ENCODE measurements at places on chromosomes 1 and 21.

GRCh38 chr1:54081306-54082270, 28.2 kb downstream of the TCEANC2 start:
- H3K36me3 ChIP-seq = no peaks in the 10 kb centered on the region
- DNase-seq = peak; percentile 75

- H3K27me3 ChIP-seq = no peaks in the 10 kb centered on the region
- peaks cover 39% of the 10 kb centered on the region for H3K4me1 ChIP-seq
- no peak overlapping the region for H3K27ac ChIP-seq
- no peak for DNase-seq
Observed at GRCh38 chr1:3352952-3353331, 101.5 kb upstream of the ARHGEF16 start.

GRCh38 chr1:205287076-205287475, 34.5 kb downstream of the NUAK2 start:
- no peak for DNase-seq
- H3K4me1 ChIP-seq = peaks cover 43% of the 10 kb centered on the region
- H3K27me3 ChIP-seq = no peaks in the 10 kb centered on the region

DNA sequence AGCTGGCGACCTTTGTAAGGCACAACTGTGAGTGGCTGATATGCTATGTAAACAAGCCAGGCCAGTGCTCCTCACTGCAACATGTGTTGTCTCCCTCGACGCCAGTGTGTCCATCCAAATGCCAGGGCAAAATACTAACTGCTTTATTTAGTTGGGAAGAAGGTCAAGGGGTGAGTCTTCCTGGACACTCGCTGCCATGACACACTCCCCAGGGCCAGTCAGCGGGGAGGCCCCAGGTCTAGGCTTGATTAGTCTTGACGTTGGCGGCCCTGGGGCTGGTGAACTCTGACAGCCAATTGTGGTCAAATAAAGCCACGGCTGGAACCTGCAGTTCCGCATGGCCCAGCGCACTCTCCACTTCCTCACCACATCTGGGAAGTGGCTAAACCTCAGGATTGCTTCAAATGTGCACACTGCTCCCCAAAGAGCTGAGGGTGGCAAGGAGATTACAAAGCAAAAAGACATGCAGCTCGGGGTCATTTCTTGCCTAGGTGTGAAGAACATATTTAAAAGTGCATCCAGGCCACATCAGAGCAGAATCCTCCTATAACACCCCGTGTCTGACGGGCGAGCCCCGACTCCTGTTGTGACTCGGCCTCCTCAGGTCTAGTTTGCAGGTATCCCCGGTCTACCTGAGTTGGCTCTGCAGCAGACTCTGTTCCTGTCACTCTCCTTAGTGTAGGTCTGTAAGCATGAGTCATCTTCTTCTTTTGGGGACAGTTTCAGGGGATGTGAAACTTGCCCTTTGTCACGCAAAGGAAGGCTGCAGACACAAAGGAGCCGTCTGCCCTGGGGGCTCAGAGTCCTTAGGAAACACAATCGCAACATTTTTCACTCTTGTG, 183.5 kb downstream of the RUNX1 start:
- H3K27me3 ChIP-seq = no peaks in the 10 kb centered on the region
- peak overlapping the region; percentile 15 for H3K27ac ChIP-seq
- peaks cover 9% of the 10 kb centered on the region for H3K4me1 ChIP-seq
- no peaks in the 10 kb centered on the region for H3K36me3 ChIP-seq
- no peak overlapping the region for H3K4me3 ChIP-seq
- DNase-seq = peak; percentile 48

- no peaks in the 10 kb centered on the region for H3K36me3 ChIP-seq
- H3K27ac ChIP-seq = no peak overlapping the region
- H3K27me3 ChIP-seq = no peaks in the 10 kb centered on the region
Observed at GRCh38 chr1:245475126-245475525, 320.3 kb downstream of the KIF26B start.

GRCh38 chr1:61922950-61923480, 180.7 kb downstream of the PATJ start:
- DNase-seq = no peak
- H3K27me3 ChIP-seq = no peaks in the 10 kb centered on the region
- no peak overlapping the region for H3K4me3 ChIP-seq
- H3K36me3 ChIP-seq = no peaks in the 10 kb centered on the region

DNA sequence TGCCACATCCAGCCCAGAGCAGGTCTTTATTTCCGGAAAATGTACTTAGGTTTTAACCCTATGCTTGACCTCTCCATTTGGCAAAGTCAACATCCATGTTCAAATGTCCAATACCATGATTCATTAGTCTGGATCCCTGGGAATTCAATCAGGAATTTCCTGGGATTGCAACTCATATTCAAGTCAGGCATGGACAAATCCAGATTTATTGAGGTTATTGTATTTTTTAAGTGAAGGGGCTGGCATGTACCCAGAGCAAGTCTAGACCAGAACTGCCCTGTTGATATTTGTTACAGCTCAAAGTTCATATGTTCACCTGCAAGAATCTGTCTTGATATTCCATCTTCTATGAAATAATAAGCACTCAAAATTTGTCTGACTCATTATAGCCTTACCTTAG, 521.1 kb downstream of the ADGRL2 start:
- H3K27me3 ChIP-seq = no peaks in the 10 kb centered on the region
- DNase-seq = no peak
- no peak overlapping the region for H3K27ac ChIP-seq
- no peak overlapping the region for H3K4me3 ChIP-seq
- H3K36me3 ChIP-seq = no peaks in the 10 kb centered on the region
- H3K4me1 ChIP-seq = no peaks in the 10 kb centered on the region

DNA sequence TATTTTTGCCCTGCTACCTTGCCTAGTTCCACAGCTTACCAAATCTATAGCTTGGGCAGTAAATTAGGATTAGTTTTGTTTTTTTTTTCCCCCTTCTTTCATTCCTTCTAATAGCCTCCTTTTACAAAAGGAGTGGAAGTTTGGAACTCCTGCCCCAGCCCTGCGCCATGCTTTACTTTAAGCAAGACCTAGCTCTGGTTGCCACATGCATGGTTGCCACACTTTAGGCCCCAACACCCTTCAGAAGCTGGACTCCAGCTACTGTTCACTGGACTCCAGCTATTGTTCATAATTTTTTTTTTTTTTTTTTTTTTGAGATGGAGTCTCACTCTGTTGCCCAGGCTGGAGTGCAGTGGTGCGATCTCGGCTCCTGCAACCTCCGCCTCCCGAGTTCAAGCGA, 115.8 kb downstream of the NR5A2 start:
- no peaks in the 10 kb centered on the region for H3K4me1 ChIP-seq
- H3K27ac ChIP-seq = no peak overlapping the region
- no peak overlapping the region for H3K4me3 ChIP-seq
- no peaks in the 10 kb centered on the region for H3K27me3 ChIP-seq

DNA sequence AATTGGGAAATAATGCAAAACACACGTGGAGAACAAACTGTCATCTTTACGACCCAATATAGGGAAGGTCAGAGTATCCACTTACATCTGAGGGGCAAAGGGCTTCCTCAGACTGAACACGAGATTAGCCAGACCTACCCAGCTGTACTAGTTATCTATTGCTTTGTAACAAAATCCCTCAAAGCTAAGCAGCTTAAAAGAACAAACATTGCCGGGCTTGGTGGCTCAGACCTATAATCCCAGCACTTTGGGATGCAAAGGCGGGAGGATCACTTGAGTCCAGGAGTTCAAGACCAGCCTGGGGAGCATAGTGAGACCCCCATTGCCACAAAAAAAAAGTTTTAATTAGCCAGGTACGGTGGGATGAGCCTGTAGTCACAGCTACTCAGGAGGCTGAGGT, 262.8 kb downstream of the LTN1 start:
- DNase-seq = peak; percentile 10
- no peaks in the 10 kb centered on the region for H3K36me3 ChIP-seq
- no peaks in the 10 kb centered on the region for H3K27me3 ChIP-seq
- no peaks in the 10 kb centered on the region for H3K4me1 ChIP-seq
- H3K27ac ChIP-seq = no peak overlapping the region
- no peak overlapping the region for H3K4me3 ChIP-seq

DNA sequence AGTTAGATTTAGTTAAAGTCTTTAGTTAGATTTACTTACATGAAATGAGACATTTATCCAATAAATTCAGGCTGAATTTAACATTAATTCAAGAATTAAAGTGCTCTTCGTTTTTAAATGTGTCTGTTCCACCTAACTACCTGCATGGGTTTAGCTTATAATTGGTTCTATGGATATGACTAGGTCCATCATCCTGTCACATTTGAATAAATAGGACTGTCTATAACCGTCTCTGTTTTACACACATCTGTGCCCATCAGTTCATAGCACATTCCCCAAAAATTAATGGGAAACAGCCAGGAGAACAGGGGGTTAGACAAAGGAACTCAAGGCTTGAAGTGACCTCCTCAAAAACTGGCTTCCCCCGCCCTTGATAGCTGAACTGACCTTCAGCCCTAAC, 219.6 kb downstream of the MRPL39 start:
- no peak for DNase-seq
- no peak overlapping the region for H3K4me3 ChIP-seq
- no peaks in the 10 kb centered on the region for H3K27me3 ChIP-seq
- H3K27ac ChIP-seq = no peak overlapping the region
- no peaks in the 10 kb centered on the region for H3K4me1 ChIP-seq

- no peaks in the 10 kb centered on the region for H3K4me1 ChIP-seq
- DNase-seq = no peak
- H3K27me3 ChIP-seq = no peaks in the 10 kb centered on the region
- no peak overlapping the region for H3K27ac ChIP-seq
- no peak overlapping the region for H3K4me3 ChIP-seq
- H3K36me3 ChIP-seq = no peaks in the 10 kb centered on the region
Observed at GRCh38 chr1:12772520-12772919, 1.0 kb upstream of the PRAMEF12 start.
